ENCODE measurements at places on chromosomes 3 and 15.

- DNase-seq = no peak
Observed at GRCh38 chr3:106431721-106432120, 562.9 kb upstream of the CBLB start.

DNA sequence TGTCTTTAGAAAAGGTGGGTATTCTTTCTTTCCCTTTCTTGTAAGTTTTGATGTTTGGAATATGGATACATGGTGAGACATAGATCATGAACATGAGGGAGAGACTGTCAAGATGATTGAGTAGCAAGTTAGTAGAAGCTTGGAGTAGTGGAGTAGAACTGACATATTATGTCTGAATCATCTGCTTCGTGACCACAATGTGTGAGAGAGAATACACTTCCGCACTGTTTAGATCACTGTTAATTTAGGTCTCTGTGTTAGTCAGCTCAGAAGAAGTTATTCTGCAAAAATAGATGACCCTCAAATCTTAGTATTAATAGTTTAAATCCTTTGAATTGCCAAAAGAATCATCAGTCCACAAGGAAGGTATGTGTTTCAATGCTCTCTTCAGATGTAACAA, 151.0 kb downstream of the OXSM start:
- DNase-seq = peak; percentile 2

DNA sequence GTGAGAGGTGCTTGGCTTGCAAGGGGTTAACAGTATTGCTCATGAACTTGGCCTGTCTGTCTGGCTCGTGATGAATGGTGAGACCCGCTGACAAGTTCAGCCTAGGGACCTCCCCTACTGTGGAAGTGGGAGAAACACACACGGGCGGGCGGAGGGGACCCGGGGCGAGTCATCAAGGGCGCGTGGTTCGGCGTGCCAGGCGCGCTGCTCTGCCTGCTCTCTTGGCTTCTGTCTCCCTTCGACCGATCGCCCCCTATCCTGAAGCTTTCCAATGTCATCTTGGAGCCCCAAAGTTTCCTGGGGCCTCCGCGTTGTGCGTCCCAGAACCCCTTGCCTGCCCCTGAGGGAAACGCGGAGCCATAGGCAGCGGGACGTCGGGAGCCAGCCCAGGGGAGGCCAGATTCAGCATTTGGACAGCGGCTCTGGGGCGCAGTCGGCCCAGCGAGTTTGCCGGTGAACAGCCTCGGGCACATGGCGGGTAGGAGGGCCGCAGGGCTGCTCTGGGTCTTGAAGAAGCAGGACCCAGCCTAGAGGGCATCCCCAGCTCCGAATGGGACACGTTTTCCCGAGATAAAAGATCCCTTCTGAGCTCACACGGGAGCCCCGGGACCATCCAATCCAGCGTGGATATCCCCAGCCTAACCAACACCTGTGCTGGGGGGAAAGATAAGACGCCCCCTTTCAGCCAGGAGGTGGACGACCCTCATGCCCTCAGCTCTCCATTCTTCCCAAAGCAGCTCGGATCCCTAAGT, 27.0 kb upstream of the POLG start:
- peak; percentile 56 for DNase-seq

- peak; percentile 60 for DNase-seq
Observed at GRCh38 chr15:81001152-81002008, 657 bp downstream of the TLNRD1 start.

- DNase-seq = no peak
Observed at GRCh38 chr15:59002418-59002859, 15.0 kb downstream of the RNF111 start.
